ENCODE measurements at places on chromosomes 2 and 18. TPM values are rescaled to one million over a fixed set of nuclear protein-coding genes. Genes with fewer than 3 reads are reported as not detected.

DNA sequence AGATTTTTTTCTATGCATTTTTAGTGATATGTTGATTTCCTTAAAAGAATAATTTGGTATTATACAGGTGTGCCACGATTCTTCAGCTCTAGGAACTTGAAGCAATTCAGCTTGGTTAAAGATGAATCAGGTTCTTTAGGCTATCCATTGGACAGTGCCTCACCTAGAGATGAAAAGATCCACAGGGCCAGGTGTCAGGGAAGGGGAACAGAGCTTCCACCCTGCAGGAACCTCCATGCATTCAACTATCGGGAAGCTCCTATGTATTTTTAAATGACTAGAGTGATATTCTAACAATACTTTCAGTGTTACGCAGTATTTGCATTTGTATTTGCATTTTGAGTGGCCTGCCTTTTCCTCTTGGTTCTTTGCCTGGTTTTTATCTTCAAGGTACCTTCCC is 40.2 kb downstream of the PKP4 start:
- no peak overlapping the region for H3K4me3 ChIP-seq
- H3K27me3 ChIP-seq = no peaks in the 10 kb centered on the region
- peaks cover 16% of the 10 kb centered on the region for H3K4me1 ChIP-seq
- no peak overlapping the region for H3K27ac ChIP-seq
- H3K36me3 ChIP-seq = no peaks in the 10 kb centered on the region

DNA sequence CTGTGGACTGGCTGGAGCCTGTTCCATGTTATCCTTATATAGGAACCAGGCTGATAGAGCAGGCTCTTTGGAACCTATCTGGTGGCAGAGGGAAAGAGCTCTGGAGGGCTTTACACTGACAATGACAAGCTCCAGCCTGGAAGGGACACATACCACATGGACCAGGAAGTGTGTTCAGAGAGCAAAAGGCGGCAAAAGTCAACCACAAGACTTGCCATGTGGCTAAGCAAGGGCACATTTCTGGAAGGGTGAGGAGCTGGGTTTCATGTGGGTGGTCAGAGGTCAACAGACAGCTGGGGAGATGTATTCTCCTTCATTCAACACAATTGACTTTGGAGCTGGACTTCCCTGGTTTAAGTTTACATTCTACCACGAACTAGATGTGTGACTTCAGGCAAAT is 325.2 kb downstream of the DYSF start:
- no peaks in the 10 kb centered on the region for H3K36me3 ChIP-seq
- H3K4me1 ChIP-seq = no peaks in the 10 kb centered on the region
- no peak overlapping the region for H3K4me3 ChIP-seq
- no peaks in the 10 kb centered on the region for H3K27me3 ChIP-seq

DNA sequence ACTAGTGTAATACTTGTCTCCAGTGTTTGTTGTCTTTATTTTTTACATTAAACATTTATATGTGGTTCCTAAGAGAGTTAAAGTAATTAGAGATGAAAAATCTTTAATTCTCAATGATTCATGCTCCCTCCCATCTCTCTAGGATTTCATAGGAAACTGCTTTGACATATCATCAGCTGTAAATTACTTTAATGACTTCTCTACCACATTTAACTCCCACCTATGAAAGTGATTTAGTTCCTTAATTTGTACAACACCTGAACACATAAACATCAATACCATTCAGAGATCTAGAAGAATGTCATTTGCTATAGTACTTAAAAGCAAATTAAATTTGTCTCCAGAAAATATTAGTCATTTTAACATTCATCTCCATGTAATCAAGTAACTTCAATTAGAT is 524.2 kb upstream of the CHAC2 start:
- H3K4me3 ChIP-seq = no peak overlapping the region
- no peak overlapping the region for H3K27ac ChIP-seq
- no peaks in the 10 kb centered on the region for H3K27me3 ChIP-seq
- no peaks in the 10 kb centered on the region for H3K4me1 ChIP-seq

The PRKAG3 gene
- not detected for total RNA-seq

GRCh38 chr18:28771849-28772248 is 594.9 kb upstream of the CDH2 start:
- H3K27ac ChIP-seq = no peak overlapping the region
- no peaks in the 10 kb centered on the region for H3K4me1 ChIP-seq
- no peak overlapping the region for H3K4me3 ChIP-seq
- no peaks in the 10 kb centered on the region for H3K27me3 ChIP-seq

The RIT2 gene
- not detected for total RNA-seq

The TNS1 gene
- 563 TPM for total RNA-seq

The MAB21L4 gene
- total RNA-seq = 26.9 TPM

- H3K36me3 ChIP-seq = no peaks in the 10 kb centered on the region
- H3K27ac ChIP-seq = no peak overlapping the region
- peaks cover 3% of the 10 kb centered on the region for H3K27me3 ChIP-seq
- peaks cover 17% of the 10 kb centered on the region for H3K4me1 ChIP-seq
- peak overlapping the region; percentile 52 for H3K4me3 ChIP-seq
Measured at GRCh38 chr2:164620457-164620856, 825 bp downstream of the GRB14 start.

DNA sequence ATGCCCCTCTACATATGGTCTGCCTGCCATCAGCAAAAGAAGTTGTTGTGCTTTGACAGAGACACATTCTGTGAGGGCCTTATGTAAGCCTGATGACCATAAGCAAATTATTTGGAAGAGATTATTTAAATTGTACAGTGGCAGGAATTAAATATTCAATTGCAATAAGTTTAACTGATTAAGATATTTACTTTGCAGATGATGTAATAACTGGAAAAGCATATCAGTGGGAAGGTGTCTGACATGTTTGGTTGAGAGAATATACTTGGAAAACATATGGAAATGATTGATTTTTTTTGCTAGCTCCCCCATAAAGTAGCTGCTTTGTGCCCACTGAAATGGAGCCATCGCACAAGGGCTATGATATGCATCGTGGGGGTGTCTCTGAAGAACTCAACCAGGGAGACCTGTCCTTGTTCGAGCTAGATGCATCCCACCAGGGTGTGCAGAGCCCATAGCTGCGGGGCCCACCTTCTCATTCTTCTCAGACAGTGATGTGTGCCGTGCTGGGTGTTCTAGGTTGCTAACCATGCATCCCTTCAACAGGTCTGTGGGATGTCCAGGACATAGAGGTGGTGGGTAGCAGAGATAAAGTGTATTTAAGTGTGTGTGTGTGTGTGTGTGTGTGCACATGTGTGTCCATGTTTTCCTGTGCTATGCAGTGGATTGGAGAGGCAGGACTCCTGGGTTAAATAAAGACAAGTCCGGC is 90.4 kb upstream of the PARD3B start:
- no peak overlapping the region for H3K27ac ChIP-seq
- H3K4me3 ChIP-seq = no peak overlapping the region
- peaks cover 27% of the 10 kb centered on the region for H3K4me1 ChIP-seq
- no peaks in the 10 kb centered on the region for H3K27me3 ChIP-seq
- DNase-seq = no peak

The MC5R gene
- not detected for total RNA-seq

DNA sequence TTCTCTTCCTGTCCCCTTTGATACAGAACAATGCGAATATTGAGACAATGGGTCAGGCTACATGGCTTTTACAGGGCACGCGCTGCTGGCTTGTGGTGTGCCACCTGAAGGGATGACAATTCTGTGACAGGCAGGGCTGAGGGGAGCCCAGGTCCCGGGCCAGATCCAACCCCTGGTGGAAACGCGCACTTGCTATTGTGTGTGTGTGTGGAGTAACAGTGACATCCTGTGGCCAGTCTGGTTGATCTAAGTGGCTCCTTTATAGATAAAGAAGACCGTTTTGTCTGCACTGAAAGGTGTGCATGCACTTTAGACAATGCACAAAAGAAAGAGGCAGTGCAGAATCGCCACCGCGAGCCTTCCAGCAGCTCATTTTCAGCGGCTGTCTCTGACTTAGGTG is 273.6 kb downstream of the HRH4 start:
- no peaks in the 10 kb centered on the region for H3K36me3 ChIP-seq
- H3K4me3 ChIP-seq = no peak overlapping the region
- H3K4me1 ChIP-seq = no peaks in the 10 kb centered on the region

The CNPPD1 gene
- total RNA-seq = 42.7 TPM

- peaks cover 37% of the 10 kb centered on the region for H3K4me1 ChIP-seq
- H3K36me3 ChIP-seq = no peaks in the 10 kb centered on the region
- DNase-seq = no peak
Measured at GRCh38 chr18:46411867-46412690, 244.9 kb downstream of the LOXHD1 start.

DNA sequence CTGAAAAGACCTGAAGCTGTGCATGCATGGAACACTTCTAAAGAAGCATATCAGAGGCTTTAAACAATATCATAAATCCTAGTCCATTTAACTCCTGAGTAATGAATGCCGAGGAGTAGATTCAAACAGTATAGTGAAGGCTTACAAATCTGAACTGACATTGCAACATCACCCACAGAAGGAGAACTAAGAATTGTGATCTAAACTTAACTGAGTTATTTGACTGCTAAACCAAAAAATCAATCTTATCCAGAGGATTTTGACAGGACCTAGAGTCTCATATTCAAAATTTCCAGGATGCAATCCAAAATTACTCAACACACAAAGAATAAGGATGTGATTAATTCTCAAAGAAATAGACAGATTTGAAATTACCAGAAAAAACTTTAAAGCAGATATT is 181.0 kb downstream of the SLC39A10 start:
- no peaks in the 10 kb centered on the region for H3K4me1 ChIP-seq
- no peak for DNase-seq
- no peak overlapping the region for H3K27ac ChIP-seq
- no peaks in the 10 kb centered on the region for H3K36me3 ChIP-seq

The APCDD1 gene
- total RNA-seq = 22.8 TPM

GRCh38 chr2:151551556-151551955 is 141.9 kb downstream of the RIF1 start:
- H3K4me3 ChIP-seq = no peak overlapping the region
- H3K27ac ChIP-seq = no peak overlapping the region
- DNase-seq = no peak
- no peaks in the 10 kb centered on the region for H3K36me3 ChIP-seq

DNA sequence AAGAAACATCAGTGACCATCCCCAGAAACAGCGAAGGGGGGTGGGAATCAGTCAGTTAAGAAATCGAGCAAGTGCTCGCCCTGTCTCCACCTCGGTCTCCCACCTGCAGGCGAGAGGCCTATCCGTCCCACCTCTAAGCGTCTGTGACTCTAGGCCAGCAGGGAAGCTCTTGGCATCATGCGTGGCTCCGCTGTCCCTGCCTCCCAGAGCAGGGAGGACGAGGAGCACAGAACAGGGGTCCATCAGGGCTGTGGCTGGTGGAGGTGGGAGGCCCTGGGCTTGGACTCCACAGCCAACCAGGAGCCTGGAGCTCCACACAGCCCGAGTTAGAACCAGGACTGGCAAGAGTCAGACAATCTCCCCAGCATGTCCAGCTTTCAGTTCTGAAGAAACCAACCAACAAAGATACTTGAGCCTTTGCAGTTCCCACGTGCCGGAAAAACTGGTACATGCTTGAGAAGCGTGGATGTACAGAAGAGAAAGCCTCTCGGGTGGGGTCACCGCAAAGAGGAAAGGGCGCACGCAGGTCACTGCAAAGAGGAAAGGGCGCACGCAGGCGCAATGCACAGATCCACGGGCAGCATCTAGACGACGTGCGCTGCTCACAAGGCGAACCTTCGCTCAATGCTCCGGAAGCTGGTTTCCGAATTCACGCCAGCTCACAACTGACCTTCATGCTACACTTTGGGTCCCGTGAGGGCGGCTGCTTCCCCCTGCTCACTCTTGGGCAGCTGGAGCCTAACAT is 104.5 kb upstream of the ALKAL2 start:
- H3K36me3 ChIP-seq = no peaks in the 10 kb centered on the region
- DNase-seq = no peak
- no peaks in the 10 kb centered on the region for H3K4me1 ChIP-seq

DNA sequence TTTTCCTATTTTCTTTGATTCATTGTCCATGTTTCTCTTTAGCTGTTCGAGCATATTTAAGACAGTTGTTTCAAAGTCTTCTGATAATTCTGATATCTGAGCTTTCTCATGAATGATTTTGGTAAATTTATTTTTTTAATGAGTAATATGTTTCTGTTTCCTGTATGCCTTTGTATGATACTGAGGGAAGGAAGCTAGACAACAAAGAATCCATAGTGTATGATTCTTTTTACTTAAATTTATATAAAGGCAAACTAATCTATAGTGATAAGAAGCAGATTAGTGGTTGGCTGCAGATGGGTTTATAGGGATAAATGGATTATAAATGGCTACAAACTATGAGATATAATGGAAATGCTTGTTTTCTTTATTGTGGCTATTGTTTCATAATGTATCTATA is 352.7 kb upstream of the CDH2 start:
- H3K4me3 ChIP-seq = no peak overlapping the region
- no peaks in the 10 kb centered on the region for H3K36me3 ChIP-seq
- H3K27ac ChIP-seq = no peak overlapping the region
- no peaks in the 10 kb centered on the region for H3K27me3 ChIP-seq
- no peaks in the 10 kb centered on the region for H3K4me1 ChIP-seq
- DNase-seq = no peak

GRCh38 chr18:3590096-3590630 is 140.2 kb downstream of the TGIF1 start:
- H3K36me3 ChIP-seq = no peaks in the 10 kb centered on the region
- no peak for DNase-seq
- H3K4me1 ChIP-seq = peaks cover 16% of the 10 kb centered on the region
- no peak overlapping the region for H3K27ac ChIP-seq

The SGO2 gene
- 1.5 TPM for total RNA-seq

Data from upper lobe of left lung (tissue), 6 donors.